NCI-H345 (cell line): ENCODE measurements at places on chromosomes 11 and 22.

DNA sequence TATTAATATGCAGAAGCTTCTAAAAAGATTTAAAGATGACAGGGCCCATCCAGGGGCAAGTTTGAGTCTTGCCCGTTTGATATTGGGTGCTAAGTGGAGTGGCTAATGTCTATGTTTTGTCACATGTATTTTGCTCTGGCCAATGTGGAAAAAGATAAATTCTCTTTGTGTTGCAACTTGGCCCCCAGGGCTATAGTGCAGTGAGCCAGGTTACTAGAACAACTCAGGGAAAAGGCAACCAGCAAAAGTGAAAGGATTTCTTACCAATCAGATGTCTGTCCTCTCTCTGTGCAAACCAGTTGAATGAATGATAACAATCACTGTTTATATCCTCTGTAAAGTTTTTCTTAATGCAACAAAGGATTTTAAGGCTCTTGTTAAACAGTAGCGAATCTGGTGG, 4.6 kb upstream of the CLNS1A start:
- DNase-seq: no peak

- no peak for DNase-seq
Measured at GRCh38 chr11:16960250-16960649, 54.0 kb downstream of the PLEKHA7 start.

GRCh38 chr11:106503901-106504300, 426.4 kb downstream of the AASDHPPT start:
- no peak for DNase-seq

DNA sequence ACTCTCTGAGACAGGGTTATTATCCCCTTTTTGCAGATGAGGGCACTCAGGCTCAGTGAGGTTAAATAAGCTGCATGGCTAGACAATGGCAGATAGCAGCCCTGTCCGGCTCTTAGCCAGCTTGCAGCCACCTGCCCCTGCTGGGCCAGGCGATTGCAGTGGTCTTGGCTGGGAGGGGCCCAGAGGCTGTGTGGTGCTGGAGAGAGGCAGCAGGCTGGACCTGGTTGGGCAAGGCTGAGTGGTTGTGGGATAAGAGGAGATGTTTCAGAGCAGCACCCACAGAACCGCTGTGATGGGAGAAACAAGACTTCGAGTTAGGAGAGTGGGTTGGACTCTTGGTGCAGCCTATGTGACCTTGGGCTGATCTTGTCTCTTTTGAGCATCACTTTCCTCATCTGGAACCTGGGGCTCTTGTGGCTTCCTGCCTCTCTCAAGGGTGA, 25.5 kb downstream of the PTPRJ start:
- no peak for DNase-seq

DNA sequence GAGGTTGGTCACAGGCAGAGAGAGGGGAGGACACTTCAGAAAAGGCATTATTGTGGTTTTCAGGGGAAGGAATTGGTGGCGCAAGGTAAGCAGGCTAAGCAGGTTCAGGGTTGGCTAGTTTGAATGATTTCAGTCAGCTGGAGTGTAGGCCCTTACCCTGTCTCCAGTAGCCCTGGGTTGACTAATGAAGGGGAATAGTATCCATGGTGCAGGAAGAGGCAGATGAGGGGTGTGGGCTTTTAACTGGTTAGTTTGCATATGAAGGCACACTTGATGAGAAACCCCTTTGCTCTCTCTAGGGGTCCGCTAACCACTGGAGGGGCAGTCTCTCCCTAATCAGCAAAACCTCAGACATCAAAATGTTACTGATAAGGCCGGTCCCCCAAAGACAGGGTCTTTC, 249.7 kb downstream of the AASDHPPT start:
- no peak for DNase-seq

DNA sequence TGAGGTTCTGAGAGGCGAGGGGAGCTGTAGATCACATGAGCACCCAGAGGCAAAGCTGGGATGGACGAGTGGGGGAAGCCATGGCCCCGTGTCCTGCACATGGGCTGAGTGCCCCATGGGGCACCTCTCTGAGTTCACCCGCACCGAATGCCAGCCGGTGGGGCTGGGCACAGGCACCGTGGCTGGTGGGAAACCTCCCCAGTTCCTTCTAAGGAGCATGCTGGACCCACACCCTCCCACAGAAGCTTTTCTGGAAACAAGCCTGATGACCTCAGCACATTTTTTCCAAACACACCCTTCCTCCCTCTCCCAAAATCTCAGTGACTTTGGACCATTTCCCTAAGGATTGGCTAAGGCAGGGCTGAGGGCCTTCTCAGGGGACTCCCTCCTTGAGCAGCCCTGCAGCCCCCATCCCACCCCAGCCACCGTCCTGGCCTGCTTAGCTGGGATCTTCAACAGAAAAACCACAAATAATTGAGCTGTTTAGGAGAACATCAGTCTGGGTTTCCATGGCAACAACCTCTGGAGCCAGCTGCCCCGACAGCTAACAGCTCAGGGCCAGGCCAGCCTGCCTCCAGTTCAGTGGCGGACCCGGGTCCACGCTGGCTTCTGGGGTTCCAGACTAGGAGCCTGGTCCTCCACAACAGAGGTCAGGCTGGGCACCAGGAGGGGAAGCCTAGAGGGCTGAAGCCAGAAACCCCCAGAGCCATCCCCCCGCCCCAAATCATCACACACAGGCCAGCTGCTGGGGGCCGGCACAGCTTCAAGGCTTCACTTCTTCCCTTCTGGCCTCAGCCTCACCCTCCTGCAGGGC, 18.1 kb upstream of the LINC01488 start:
- no peak for DNase-seq

DNA sequence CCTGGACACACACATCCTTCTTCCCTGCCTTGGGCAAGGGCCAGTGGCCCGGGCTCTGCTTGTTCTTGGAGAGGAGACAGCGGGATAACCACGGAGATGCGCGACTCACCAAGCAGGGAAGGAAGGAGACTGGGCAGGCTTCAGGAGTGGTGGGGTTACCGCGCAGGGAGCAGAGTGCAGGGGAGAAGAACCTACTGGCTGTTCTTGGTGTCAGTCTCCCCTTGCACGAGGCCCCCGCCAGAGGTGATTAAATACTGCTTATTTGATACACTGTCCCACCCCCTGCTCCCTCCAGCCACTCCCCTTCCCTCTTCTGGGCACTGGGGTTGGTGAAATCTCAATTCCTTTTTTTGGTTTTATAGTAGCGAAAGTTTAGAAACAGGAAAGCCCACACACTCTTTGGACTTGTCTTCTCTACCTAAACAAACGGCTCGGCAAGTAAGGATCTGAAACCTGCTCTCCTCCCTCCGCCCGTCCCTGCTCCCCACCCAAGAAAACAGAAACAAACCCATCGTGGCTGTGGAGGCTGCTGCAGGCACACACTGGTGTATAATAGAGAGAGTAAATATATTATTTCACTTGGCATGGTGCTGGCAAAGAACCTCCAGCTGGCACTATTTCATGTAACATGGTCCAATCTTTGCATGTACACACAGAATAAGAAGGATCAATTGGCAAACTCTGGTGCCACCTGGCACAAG, 10.8 kb downstream of the LARGE2 start:
- DNase-seq: no peak

- no peak for DNase-seq
Measured at GRCh38 chr11:704228-704674, 1.8 kb upstream of the EPS8L2 start.
